NCI-H146 (cell line): ENCODE measurements at places on chromosomes 12 and 14.

DNA sequence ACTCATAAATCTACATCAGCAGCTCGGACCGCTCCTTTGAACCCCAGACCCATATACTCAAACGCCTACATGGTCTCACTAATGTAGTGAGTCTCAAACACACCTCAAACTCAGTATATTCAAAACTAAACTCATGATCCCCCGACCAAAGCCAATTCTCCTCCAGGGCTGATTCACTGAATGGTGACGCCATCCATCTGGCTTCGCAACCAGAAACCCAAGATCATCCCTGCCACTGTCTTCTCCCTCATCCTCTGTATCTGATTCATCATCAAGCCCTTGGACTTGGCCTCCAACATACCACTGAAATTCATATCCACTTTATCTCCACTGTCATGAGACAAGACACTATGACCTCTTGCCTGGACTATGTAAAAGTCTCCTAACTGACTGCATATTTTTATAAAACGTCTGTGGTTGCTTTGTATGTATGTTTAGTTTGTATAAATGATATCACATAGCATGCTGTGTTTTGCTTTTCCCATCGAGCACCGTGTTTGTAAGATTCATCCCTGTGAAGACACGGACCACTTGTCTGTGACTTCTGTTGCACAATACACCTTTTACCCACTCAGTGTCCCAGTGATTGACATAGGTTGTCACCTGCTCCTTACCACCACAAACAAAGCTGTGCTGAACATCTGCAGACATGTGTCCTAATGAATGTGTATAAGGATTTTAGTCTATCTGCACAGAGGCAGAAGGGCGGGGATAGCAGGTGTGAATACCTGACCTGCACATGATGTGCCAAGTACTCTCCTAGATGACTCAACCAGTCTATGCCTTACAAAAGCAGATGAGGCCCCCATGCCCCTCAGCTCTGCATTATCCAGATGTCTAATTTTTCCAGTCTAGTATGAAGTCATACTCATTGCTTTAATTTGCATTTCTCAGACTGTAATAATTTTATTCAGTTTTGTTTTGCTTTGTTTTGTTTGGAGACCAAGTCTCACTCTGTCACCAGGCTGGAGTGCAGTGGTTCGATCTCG, 76.9 kb downstream of the VWF start:
- DNase-seq, result peak; percentile 18

GRCh38 chr12:124796303-124796960, 67.2 kb downstream of the SCARB1 start:
- DNase-seq, result no peak

GRCh38 chr12:131776237-131776889, 51.8 kb upstream of the MMP17 start:
- no peak for DNase-seq

DNA sequence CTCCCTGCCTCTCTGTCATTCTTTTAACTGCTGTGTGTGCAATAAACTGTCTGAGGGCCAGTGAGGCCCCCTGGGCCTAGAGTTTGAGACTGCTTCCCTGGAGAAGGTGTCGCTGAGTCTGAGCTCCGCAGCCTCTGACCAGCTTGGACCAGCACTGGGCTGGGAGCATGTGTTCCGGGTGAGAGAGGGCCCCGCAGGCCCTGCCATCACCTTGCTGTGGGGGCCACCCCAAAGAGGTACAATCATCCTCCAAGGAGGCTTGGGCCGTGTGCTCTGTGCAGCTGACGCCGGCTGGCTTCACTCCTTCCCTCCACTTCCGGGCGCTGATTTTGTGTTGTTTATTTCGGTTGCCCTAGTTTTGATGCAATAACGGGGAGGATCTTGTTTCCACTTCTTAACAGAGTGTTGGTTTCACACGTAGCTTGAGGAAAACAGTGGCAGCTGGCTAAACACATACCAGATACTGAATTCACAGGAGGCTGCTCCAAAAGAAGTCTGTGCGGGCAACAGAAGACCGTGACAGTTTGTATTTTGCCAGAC, 121.6 kb downstream of the TMEM132C start:
- no peak for DNase-seq

- DNase-seq, result no peak
These were observed 125.9 kb downstream of the ZNF664 start for GRCh38 chr12:124098887-124099286.

GRCh38 chr12:70177631-70178030, 65.6 kb upstream of the CNOT2 start:
- DNase-seq, result no peak

DNA sequence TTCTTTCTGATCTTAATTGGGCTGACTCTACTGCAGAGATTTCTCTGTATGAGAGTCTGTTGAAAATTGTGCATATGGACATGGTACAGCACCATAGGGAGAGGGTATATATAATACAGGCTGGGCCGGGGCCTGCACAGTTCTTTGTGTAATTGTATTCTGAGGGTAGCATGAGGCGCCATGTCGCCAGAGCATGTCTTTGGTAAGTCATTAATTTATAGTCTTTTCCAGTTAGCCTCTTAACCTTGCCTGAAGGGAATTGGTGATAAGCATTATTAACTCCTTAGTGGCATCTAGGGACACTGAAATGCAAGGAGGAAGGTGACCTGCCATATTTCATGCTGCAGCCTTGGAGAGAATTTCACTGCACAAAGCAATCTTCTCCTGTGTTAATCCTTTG, 569.9 kb downstream of the TMTC2 start:
- no peak for DNase-seq

DNA sequence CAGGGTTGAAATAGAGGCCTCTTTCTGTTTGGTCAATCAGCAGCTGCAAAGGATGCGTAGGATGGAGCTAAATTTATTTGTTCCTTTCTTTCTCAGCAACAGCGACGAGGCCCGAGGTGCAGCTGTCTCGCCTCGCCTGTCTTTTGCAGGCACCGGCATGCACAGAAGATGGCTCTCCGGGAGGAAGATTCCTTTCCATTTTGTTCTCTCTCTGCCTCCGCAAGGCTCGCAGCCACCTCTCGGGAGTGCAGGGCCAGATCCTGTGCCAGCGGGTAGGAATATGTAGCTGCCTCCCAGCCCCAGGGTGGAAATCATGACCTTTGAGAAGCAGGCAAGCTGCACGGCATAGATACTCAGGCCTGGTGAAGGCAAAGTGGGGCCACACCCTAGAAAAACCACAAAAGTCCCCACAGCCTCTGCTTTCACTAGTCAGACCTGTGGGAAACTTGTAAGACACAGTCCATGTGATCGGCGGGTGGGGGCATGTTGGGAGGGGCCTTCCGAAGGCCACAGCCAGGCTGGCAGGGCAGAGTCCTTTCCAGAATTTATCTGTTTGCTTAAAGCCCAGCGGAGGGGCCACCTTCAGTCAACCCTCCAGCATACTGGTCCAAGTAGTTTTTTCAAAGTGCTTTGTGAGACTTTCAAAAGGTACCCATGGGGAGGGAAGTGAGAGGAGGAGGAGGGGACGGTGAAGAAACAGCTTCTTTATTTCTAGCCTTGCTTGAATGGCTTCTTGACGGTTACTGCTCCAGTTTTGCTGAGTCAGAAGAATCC, at the start of gene MAP1LC3B2:
Gene MAP1LC3B2 (plus strand): TSS at position 220 of the 774 bp plus-strand sequence. CDS start 16,562 bp downstream, outside the sequence.
- DNase-seq, result no peak
